ENCODE measurements at places on chromosomes 11 and 22.

GRCh38 chr11:72704783-72705265, 30.6 kb upstream of the PDE2A start:
- DNase-seq, result no peak

- no peak for DNase-seq
These were observed 836 bp downstream of the SLC16A8 start for GRCh38 chr22:38082986-38083710.

DNA sequence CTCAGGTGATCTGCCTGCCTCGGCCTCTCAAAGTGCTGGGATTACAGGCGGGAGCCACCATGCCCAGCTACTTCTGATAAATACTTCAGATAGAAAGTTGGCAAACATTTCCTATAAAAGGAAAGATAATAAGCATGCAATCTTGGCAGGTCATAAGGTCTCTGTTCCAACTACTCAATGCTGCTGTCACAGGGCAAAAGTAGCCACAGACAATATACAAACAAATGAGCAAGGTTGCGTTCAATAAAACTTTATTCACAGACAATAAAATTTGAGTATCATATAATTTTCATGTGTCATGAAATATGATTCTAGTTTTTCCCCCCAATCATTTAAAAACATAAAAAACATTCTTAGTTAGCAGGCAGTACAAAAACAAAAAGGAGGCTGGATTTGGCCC, 53.1 kb upstream of the CLNS1A start:
- DNase-seq, result no peak

DNA sequence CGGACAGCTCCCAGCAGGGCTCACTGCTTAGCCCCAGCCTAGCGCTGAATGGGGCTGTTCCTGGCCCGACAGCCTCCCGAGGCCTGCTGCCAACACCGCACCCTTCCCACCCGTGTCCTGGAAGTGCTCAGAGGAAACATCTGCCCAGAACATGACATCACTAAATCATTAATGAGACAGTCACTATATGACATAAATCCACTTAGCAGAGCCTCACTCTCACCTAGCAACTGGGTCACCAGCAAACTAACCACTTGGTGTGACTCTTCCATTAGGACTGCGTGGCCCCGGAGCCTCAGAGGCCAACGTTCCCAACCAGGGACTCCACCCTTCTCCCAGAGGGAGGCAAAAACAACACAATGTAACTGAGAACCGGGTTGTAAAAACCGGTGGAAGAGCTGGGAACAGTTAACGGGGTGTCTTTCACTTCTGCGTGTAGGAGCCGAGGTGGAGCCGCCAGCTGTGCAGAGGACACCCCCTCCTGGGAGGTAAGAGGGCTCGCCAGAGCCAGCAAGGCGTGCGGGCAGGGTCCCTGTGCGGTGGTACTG, 21.4 kb upstream of the PACSIN2 start:
- DNase-seq, result no peak

- no peak for DNase-seq
These were observed 307.2 kb downstream of the CADM1 start for GRCh38 chr11:115197031-115197430.

DNA sequence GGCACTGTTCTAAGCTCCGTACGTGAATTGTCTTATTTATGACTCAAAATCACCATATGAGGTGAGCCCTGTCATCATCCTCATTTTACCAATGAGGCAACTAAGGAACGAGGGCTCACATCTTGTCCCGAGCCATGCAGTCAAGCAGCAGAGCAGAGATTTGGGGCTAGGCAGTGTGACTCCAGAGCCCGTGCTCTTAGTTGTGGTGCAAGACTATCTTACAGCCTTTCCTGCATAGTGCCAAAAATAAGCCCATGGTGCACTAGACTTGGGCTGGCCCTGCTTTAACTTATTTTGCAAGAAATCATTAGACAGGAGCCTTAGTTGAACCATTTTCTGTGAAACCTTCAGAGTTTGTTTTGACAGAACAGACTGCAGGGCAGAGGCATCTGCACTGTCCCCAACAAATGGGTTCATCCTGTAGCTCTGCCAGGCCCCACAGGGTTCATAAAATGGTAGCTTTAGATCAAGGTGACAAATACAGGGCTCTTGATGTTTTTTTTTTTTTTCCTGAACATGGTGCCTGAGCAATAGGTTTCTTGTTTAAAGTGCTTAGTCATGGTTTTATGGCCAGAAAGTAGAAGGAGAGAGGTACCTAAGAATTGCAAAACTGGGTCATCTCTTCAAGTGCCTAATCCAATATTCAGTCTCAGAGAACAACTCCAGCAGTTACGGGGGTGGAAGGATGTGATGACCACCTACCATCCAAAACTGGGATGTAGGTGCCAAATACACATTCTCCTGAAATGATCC, 56.6 kb downstream of the BMAL1 start:
- DNase-seq, result no peak

- DNase-seq, result no peak
These were observed 35.7 kb upstream of the MUC5AC start for GRCh38 chr11:1121813-1122663.

DNA sequence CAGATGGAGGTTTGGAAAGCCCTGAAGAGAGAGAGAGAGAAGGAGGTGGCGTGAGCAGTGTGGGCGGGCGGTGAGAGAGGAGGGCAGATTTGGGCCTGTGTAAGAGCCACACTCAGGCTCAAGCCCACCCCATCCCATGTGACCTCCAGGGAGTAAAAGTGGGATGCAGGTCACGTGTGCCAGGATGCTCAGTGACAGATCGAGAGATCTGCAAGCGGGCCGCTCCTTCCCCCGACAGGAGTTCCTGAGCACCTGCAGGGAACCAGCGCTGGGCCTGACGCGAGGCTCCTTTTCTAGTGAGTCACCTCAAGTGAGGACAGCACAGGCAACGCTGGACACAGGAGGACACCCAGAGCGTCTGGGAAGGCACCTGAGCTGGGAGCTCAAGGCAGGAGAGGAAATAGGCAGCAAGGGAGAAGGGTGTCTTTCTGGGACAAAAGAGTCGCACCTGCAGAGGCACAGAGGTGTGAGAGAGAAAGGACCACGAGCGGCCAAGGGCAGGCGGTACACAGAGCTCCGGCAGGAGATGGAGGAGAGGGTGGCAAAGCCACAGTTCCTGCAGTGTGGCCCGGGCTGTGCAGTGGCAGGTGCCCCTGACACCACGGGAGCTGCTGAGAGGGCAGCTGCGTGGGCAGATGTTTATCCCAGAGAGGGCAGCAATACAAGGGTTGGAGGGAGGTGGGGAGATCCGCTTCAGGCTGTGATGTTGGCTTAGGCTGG, 1294.8 kb downstream of the TBC1D22A start:
- DNase-seq, result no peak

All from D721Med (cell line).